ENCODE measurements at places on chromosomes 1 and 21.

DNA sequence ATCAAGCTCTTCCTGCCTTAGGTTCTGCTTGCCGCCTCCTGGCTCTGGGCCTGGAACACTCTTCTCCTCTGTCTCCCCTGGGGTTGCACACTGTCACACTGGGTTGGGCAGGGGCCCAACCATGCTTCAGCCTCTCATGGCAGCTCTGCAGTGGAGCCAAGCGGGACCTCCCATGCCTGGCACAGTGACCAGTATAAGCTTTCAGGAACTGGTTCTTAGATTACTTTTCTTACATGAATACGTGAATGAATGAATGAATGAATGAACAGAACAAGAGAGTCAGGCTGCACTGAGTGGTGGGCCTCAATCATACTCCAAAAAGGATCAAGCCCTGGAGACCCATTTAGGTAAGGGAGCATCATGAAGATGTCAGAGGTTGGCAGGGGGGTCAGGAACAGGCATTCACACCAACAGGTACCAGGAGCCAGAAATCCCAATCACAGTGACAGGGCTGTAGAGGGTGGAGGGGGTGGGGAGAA, 30.8 kb upstream of the TMEM125 start:
- no peak for DNase-seq

GRCh38 chr1:206654828-206655227, 19.5 kb downstream of the DYRK3 start:
- no peak for DNase-seq

GRCh38 chr1:182515556-182515955, 65.6 kb downstream of the RGSL1 start:
- DNase-seq: no peak

DNA sequence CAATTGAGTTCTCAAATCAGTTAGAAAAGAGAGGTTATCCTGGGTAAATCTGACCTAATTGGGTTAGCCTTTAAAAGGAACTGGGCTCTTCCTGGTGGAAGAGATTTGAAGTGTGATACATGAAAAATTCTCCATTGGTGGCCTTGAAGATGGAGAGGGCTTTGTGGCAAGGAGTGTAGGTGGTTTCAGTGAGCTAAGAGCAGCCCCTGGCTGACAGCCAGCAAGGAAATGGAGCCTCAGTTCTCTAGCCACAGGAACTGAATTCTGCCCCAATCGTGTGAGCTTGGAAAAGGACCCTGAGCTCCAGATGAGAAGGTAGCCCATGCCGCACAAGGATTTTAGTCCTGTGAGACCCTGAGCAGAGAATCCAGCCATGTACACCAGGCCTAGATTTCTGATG, 12.7 kb upstream of the HYI start:
- no peak for DNase-seq

- DNase-seq: no peak
Measured at GRCh38 chr1:31717341-31717740, 13.5 kb upstream of the COL16A1 start.

- no peak for DNase-seq
Measured at GRCh38 chr1:157448636-157449035, 103.7 kb downstream of the FCRL5 start.

GRCh38 chr1:119364640-119365039, 3.9 kb upstream of the HAO2 start:
- no peak for DNase-seq

GRCh38 chr1:224189561-224189960, 6.5 kb downstream of the DEGS1 start:
- DNase-seq: no peak

- no peak for DNase-seq
Measured at GRCh38 chr1:248804771-248805681, 20.7 kb downstream of the SH3BP5L start.

DNA sequence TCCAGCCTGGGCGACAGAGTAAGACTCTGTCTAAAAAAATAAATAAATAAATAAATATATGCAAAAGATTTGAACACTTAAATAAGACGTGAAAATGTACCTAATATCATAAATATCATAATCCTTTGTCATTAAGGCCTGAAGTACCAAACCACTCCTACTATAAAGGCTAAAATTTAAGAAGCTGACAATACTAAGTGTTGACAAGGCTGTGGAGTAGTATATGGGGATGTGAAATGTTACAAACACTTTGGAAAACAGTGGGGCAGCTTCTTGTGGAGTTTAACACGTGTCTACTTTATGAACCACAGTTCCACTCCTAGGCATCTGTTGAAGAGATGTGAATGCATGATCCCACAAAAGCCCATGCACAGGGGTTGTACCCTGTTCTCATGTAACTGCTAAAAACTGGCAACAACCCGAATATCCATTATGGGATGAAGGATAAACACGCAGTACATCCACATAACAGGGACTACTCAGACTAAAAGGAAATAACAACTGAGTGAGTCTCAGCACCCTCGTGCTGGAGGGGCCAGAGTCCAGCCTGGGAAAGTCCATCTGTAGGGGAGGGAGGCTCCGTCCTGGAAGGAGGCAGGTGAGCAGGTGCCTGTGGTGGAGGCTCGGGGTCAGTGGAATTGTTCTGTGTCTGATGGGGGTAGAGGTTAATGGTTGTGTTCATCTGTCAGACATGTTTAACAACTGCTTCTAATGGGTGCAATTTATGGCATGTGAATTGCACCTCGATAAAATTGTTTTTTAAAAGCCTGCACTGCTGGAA, 6.7 kb upstream of the SLC19A1 start:
- no peak for DNase-seq

- DNase-seq: no peak
Measured at GRCh38 chr1:202498542-202498941, 150.0 kb downstream of the PPP1R12B start.

DNA sequence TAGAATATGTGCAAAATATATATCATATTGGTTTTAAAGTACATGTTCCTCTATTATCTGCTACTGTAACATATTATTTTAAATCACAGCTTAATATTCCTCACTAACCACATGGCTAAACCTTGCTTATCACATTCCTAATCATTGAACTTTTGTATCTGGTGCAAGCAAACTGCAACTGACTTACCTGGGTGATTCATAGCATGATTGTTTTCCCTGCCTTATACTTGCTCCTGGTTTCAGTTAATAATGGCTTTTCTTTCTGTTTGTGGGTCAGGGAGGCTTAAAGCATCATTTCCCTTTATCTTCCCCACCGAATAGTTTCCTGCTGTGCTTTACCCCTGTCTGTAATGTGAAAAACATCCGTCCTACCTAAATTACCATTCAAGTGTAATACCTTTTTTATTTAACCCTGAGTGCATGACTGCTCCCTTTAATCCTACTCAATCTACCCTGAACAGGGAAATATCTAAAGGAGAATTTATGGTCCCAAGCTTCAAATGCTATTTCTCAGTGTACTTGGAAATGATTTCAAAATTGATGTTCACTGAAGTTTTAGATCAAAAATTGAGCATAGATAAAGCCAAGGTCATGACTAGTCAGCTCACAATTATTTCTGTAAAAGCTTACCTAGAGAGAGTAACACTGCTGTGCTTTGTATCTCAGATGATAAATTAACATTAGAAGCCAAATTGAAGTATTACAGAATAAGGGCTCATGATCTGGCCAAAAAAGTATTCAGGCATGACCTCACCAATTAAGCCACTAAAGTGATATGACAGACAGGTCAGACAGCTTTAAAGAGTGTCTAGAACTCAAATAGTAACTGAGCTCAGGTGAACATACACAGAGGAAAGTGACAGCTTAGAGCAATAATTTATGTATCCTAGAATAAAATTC, 507.1 kb downstream of the BRINP3 start:
- DNase-seq: no peak

- no peak for DNase-seq
Measured at GRCh38 chr21:31848326-31848985, 24.4 kb upstream of the HUNK start.

DNA sequence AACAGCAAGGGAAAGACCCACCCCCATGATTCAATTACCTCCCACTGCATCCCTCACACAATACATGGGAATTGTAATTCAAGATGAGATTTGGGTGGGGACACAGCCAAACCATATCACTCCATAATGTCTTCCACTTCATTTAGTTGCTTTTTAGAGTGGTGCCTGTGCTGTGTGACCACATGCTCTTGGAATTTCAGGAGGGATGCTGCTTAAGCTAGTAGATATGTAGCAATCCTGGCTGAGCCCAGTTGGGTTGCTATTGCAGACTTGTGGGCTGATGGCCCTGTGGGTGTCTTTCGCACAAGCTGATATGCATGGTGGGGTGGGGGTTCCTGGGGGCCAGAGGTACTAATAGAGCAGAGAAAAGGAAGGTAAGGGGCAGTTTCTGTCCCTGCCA, 160.4 kb upstream of the SYT6 start:
- DNase-seq: no peak

DNA sequence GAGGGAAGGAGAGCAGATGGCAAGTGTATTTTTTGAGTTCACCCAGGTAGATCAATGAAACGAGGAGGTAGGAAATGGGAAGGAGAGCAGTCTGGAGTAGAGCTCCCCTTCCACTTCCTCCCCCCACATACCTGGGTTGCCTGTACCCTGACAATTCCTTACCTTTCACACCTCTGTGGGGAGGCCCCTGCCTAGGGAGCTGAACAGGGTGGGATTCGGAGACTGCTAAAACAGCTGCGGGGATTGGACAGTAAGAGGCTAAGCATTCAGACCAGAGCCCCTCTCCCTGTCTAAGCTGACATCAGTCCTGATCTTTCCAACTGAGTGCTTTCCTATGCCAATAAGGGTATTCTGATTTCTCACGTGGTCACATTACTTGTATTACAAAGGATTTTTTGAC, 14.5 kb downstream of the RCSD1 start:
- no peak for DNase-seq

- DNase-seq: no peak
Measured at GRCh38 chr1:1354271-1355247, 3.8 kb downstream of the MXRA8 start.

DNA sequence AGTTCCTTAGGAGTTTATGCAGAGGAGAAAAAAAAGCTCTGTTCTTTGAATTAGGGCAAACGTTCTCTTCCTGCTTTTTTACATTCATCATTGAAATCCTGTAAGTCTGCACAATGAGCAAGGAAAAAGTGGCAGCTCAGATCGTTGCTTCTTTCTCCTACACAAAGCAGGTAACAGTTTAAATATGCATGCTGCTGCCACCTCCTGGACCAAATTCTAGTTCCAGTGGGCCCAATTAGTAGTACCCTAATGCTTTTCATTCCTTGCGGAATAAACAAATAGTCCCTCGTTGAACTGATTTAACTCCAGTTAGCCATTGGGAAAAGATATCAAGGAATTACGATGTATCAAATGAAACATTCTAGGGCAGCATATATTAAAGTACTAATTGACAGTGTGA, 20.1 kb downstream of the YTHDF2 start:
- DNase-seq: no peak

DNA sequence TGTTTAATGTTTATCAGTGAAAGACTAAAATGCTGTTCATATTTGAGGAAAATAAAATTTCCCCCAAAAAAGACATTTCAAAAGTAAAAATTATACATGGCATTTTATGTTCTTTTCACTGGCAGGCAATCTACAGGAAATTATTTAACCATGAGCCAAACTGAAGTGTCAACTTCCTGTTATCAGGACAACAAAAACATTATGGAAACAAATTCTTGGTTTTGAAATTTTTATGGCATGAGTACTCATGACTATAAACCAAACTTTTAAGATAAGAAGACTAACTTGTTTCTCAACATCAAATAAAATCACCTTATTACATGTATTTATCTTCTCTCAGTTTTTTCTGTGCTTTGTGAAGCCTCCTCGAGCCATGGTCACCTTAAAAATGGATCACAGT, 698.6 kb downstream of the LTN1 start:
- no peak for DNase-seq

DNA sequence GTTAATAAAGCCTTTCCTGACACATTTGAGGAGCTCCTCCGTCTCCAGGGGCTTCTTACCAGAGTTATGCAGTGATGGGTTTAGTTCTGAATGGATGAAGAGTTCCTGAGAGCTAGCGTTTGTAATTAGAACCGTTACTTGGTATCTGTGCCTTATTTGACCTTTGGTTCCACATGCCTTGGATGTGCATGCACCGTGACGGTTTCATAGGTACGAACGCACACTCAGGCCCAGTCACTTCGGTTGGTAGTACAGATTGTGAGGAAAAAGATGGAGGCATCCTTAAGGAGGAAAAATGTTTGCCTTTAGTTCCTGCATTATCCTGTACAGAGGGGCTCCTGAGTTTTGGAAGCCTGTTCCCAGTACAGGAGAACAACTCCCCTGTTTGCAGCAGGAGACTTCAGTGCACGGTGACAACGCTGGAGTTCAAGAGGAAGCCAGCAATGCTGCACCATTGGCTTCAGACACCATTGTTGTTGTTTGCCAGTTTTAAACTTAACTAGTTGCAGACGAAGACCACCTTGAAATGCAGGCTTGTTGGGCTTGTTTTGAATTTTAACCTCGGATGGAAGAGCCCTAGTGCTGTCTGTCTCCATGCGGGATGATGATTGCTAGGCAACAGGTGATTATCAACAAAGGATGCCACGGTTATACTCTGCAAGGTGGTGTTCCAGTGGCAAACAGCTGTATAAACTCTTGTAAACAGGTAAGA, 8.2 kb downstream of the RBM15 start:
- DNase-seq: no peak

- no peak for DNase-seq
Measured at GRCh38 chr1:51684776-51685175, 67.9 kb downstream of the OSBPL9 start.

DNA sequence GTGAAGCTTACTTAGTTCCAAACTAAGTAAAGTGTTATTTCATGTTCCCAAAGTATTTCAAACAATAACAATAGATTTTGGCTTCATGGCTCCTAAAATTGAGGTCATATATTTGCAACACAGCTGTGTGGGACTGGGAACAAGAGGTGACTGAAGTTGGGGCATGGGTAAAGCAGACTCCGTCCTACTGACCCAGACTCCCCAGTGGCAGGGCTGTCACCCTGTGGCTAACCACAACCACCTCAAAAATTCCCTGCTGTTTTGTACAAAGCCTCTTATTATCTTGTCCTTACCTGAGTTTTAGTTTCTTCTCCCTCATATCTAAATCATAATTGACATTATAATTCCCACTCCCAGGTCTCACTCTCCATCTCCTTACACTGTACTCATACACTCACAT, 117.6 kb downstream of the PTGER3 start:
- no peak for DNase-seq
